ENCODE measurements at places on chromosomes 5 and 9.

GRCh38 chr5:68344447-68345111, 129.0 kb downstream of the PIK3R1 start:
- DNase-seq = no peak

DNA sequence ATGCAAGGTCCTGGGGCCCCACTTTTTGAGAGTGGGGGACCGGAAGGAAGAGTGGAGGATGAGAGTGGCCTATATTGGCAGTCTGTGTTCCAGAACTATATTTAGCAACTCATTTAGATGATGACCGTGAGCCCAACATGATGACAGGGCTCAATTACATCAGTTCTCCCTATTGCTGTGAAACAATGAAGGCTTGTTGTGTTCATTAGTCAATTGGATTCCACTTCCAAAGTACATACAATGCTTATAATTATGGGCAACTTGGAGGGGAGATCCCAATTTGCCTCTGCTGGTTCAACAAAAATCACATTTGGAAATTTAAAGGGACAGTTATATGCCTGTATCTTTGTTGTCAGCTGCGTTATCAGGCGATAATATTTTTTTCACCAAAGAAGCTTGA, 91.1 kb downstream of the TARS1 start:
- no peak for DNase-seq

DNA sequence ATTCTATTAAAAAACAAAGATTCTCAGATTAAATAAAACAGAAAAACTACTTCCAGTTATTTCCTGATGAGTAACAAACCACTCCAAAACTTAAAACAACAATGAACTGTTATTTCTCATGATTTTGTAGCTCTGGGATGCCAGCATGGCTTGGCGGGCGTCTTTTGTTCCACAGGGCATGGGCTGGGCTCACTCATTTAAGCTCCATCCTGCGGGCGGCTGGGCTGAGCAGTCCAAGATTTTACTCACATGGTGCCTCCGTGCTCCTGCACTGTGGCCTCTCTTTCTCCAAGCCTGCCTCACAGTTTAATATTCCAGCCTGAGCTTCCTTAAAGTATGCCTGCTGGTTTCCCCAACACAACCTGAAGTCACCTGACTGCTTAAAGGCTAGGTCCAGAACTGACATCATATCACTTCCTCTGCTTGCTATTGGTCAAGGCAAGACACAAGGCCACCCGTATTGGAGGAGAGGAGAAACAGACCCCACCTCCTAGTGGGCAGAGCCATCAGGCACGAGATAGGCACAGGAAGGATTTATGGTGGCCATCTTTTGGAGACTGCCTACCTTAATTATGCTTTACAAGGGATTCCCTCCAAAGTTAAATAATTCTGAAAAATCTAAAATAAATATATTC, 41.6 kb upstream of the ZBTB43 start:
- DNase-seq = no peak

GRCh38 chr5:178595150-178595549, 5.0 kb upstream of the COL23A1 start:
- no peak for DNase-seq

- DNase-seq = no peak
These were observed 278.5 kb downstream of the TAF11L14 start for GRCh38 chr5:17912794-17913193.

- DNase-seq = peak; percentile 77
These were observed 9.9 kb downstream of the CCDC69 start for GRCh38 chr5:151213803-151214613.

DNA sequence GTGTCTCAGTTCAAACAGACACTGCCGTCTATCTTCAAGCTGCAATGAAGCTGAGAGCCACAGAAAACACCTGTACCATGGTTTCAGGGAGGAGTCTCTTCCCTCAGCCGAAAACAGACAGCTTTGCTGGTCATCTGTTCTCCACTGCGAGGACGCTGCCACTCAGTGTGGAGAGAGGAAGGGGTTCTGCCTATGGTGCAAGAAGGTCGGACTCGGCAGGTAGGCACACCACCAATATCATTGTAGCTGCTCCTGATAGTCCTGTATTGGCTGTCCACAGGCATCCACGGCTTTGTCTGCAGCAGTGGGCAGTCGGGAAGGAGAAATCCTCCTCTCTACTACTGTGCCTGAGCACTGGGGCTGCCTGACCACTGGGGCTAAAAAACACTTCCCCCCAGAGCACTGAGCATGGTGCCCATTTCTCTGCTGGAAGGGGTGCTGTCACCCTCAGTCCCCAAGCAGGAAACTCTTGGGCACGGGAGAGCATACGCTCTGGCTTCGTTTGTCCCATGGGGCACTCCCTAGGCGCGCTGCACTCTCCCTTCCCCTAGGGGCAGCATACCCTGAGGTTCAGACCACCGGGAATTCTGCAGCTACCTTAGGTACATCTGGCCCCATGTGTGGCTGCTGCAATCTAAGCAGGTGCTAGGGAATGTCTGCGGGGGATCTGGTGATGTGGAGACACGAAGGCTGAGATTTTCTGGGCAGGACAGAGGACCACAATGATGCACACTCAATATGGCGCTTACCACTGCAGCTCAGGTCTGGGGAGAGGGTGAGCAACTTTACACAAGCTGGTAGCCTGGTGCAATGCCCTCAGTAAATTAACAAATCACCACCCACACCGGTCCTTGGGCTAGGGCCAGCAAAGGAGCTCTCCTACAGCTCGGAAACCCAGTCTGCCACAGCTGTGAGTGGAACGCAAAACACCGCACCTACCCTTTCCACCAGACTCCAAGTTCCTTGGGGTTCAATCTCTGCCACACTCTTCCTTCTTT, 880.9 kb upstream of the SEMA6A start:
- DNase-seq = no peak

DNA sequence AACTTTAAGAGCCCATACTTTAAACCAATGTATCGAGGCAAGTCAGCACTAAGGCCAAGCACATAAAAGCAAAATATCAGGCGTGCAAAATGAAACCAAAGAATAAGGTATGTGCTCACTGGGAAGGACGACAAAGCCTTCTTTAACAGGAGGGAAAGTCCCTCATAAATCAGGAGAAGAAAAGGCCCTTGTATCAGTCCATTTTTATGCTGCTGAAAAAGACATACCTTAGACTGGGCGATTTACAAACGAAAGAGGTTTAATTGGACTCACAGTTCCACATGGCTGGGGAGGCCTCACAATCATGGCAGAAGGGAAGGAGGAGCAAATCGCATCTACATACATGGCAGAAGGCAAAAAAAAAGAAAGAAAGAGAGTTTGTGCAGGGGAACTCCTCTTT, 68.9 kb downstream of the UBE2QL1 start:
- DNase-seq = no peak
